ENCODE measurements at places on chromosomes 7 and 10.
A peak's percentile ranks its signal among the peaks of the same experiment; 100 is the strongest.

GRCh38 chr10:717458-717857 is 28.0 kb upstream of the DIP2C start:
- H3K27me3 ChIP-seq: no peaks in the 10 kb centered on the region
- H3K4me1 ChIP-seq: no peaks in the 10 kb centered on the region
- no peaks in the 10 kb centered on the region for H3K36me3 ChIP-seq
- H3K27ac ChIP-seq: no peak overlapping the region

- H3K27ac ChIP-seq: peak overlapping the region; percentile 52
- peaks cover 22% of the 10 kb centered on the region for H3K4me1 ChIP-seq
- peaks cover 61% of the 10 kb centered on the region for H3K36me3 ChIP-seq
- H3K27me3 ChIP-seq: no peaks in the 10 kb centered on the region
- DNase-seq: no peak
These were observed 10.0 kb downstream of the ARPC1B start for GRCh38 chr7:99384523-99384922.

- H3K4me3 ChIP-seq: no peak overlapping the region
- no peak for DNase-seq
- no peaks in the 10 kb centered on the region for H3K36me3 ChIP-seq
- no peaks in the 10 kb centered on the region for H3K4me1 ChIP-seq
- H3K27ac ChIP-seq: no peak overlapping the region
- H3K27me3 ChIP-seq: no peaks in the 10 kb centered on the region
These were observed 680.8 kb downstream of the LRMDA start for GRCh38 chr10:76111986-76112825.

DNA sequence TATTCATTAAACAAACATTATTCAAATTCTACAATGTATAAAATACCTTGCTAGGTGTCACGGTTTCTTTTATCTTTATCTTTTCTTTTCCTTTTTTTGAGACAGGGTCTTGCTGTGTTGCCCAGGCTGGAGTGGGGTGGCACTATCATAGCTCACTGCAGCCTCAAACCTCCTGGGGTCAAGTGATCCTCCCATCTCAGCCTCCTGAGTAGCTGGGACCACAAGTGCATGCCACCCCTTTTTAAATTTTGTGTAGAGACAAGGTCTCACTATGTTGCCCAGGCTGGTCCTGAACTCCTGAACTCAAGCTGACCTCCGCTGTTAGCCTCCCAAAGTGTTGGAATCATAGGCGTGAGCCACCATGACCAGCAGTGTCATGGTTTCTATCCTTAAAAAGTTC is 17.9 kb upstream of the BLOC1S2 start:
- H3K27ac ChIP-seq: no peak overlapping the region
- peaks cover 2% of the 10 kb centered on the region for H3K4me1 ChIP-seq
- no peaks in the 10 kb centered on the region for H3K36me3 ChIP-seq
- peaks cover 55% of the 10 kb centered on the region for H3K27me3 ChIP-seq
- H3K4me3 ChIP-seq: no peak overlapping the region

DNA sequence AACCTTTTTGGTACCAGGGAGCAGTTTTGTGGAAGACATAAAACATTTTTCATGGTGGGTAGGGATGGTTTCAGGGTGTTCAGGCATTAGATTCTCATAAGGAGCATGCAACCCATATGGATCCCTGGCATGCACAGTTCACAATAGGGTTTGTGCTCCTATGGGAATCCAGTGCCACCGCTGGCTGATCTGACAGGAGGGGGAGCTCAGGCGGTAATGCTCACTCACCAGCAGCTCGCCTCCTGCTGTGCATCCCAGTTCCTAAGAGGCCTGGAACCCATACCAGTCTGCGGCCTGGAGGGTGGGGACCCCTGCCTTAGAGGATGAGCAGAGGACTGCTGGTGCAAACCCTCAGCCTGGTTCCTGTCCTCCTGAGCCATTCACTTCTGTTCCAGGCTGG is 561.7 kb downstream of the SDK1 start:
- H3K4me1 ChIP-seq: no peaks in the 10 kb centered on the region
- H3K27ac ChIP-seq: no peak overlapping the region
- no peaks in the 10 kb centered on the region for H3K27me3 ChIP-seq
- H3K36me3 ChIP-seq: no peaks in the 10 kb centered on the region

DNA sequence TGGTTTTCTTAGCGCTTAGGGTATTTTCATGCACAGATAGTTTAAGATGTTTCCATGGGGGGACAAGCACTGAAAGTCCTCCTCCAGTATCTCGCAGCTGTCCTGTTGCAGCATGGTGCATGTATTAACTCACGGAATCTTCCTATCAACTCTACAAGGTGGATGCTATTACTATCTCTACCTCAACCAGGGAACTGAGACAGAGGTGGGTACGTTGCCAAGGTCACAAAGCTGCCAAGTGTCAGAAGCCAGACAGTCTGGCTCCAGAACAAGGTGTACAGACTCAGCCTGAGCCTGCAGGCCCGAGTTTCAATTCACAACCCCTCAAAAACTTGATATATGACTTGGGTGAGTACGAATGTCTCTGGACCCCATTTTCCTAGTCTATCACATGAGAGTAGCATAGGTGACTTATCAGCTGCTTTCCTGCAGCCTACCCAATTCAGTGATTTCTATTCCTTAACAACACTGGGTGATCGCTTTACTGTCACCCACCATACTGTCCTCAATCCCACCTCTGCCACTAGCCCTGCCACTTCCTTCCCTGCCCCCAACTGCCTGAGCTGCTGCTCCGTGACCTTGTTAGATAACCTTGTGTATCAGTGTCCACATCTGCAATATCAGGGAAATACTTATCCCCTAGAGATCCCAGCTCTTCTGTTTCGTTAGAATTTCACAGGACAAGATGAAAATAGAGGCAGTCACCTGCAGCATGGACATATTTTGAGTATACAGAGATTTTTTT is 92.1 kb downstream of the ABCC2 start:
- H3K4me1 ChIP-seq: peaks cover 22% of the 10 kb centered on the region
- DNase-seq: no peak

DNA sequence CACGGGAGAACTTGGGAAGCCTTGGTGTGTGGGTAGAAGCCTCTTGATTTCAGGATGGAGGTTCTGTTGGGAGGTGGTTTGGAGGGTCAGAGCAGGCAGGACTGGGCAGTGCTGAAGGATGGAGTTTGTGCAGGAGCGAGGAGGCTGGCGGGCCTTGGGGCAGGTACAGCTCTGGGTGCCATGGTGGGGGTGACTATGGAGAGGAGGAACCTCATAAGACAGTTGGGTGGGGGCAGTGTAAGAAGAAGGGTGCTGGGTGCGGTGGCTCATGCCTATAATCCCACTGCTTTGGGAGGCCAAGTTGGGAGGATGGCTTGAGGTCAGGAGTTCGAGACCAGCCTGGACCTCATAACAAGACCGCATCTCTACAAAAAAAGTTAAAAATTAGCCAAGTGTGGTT is 54.7 kb upstream of the GTF2IRD1 start:
- DNase-seq: no peak
- no peak overlapping the region for H3K27ac ChIP-seq
- H3K27me3 ChIP-seq: no peaks in the 10 kb centered on the region
- no peaks in the 10 kb centered on the region for H3K36me3 ChIP-seq
- peaks cover 2% of the 10 kb centered on the region for H3K4me1 ChIP-seq

DNA sequence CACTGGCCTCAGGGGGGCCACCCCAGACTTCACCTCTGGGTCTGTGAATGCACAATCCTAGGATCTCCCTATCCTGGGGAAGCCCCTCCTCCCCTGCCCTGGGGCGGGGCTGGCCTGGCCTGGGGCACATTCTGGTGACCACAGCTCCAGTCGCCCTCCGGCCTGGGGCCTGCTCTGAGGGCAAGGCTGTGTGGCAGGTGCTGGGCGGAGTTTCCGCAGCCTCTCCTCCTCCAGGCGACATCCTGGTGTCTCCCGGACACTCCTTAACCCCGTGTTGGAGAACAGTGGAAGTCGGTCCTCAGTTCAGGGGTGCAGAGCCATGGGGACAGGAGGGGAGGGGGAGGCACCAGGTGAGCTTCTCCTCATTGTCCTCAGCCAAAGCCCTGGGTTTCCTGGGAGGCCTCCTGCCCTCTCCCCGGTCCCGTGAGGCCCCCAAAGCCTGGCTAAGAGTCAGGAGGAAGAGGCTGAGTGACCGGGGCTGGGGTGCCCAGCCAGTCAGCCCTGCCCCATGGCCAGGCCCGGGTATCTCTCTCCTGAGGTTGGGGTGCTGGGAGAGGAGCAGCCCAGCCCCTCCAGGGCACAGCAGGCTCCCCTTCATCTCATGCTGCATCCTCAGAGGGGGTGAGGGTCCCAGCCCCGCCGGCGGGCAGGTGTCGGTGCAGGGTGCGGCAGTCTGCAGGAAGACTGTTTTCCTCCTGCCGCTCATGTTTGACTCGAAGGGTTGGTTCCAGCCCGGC is 22.6 kb downstream of the UNCX start:
- peaks cover 13% of the 10 kb centered on the region for H3K27me3 ChIP-seq
- no peak for DNase-seq
- no peak overlapping the region for H3K4me3 ChIP-seq
- H3K4me1 ChIP-seq: no peaks in the 10 kb centered on the region

DNA sequence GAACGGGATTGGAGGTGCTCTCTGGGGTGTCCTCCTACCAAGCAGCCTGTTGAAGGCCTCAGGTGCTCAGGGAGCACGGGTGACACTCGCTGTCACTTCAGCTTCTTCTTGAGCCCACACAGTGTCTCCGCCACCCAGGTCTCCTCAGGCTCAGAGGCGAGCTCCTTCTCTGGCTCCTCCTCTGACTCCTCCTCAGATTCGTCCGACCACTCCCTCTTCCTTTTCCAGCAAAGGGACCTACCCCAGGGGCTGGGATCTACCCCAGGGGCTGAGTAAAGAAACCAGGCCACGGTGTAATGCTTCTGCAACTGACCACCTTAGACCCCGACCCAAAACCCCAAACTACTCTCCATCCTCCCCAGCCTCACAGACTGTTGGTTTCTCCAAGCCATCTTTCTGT is 9.2 kb upstream of the RBAK start:
- no peaks in the 10 kb centered on the region for H3K27me3 ChIP-seq
- H3K27ac ChIP-seq: no peak overlapping the region
- DNase-seq: no peak
- no peak overlapping the region for H3K4me3 ChIP-seq

DNA sequence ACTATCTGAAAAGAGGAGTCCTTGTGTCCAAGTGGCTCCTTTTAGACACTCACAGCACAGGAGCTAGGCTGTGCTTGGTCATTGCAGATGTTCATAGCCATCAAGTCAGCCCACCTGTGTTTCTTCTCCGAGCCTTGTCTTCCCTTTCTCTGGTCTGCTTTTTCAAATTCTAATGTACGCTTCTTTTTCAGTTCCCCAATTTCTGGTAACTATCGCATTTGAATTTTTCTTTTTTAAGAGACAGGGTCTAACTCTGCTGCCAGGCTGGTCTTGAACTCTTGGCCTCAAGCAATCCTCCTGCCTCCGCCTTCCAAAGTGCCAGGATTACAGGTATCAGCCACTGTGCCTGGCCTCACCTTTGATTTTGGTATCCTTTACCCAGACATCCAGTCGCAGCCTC is 18.9 kb downstream of the APBB1IP start:
- H3K4me3 ChIP-seq: no peak overlapping the region
- H3K27me3 ChIP-seq: no peaks in the 10 kb centered on the region
- H3K4me1 ChIP-seq: peaks cover 34% of the 10 kb centered on the region
- H3K27ac ChIP-seq: no peak overlapping the region

DNA sequence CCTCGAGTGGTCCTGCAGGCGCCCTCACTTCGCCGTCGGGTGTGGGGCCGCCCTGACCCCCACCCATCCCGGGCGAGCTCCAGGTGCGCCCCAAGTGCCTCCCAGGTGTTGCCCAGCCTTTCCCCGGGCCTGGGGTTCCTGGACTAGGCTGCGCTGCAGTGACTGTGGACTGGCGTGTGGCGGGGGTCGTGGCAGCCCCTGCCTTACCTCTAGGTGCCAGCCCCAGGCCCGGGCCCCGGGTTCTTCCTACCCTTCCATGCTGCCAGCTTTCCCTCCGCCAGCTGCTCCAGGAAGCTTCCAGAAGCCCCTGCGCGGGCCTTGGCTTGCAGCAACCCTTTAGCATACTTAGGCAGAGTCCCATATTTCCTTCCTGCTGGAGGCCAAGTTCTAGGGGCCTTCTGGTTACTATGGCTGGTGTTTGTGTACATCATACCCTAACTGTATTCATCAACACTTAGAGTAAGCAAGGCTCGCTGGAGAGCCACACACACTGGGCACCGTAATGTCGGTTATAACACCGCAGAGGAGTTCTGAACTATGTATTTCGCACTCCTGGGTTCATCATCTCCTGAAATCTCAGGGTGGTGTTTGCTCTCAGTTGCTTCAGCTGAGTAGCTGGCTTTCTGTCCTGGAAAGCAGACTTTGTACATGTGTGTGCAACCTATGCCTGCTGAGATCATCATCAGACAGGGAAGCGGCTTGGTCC is 471 bp downstream of the MGMT start:
- H3K4me3 ChIP-seq: peak overlapping the region; percentile 83
- peak overlapping the region; percentile 72 for H3K27ac ChIP-seq
- DNase-seq: no peak
- H3K36me3 ChIP-seq: peaks cover 2% of the 10 kb centered on the region

GRCh38 chr7:133562621-133563020 is 309.7 kb downstream of the EXOC4 start:
- H3K36me3 ChIP-seq: peaks cover 16% of the 10 kb centered on the region
- H3K4me1 ChIP-seq: peaks cover 3% of the 10 kb centered on the region
- no peak overlapping the region for H3K4me3 ChIP-seq
- no peak overlapping the region for H3K27ac ChIP-seq
- no peak for DNase-seq
- H3K27me3 ChIP-seq: no peaks in the 10 kb centered on the region

GRCh38 chr10:107164992-107165391 is 486 bp upstream of the SORCS1 start:
- no peaks in the 10 kb centered on the region for H3K36me3 ChIP-seq
- no peak for DNase-seq
- H3K4me3 ChIP-seq: no peak overlapping the region
- H3K27ac ChIP-seq: no peak overlapping the region
- H3K27me3 ChIP-seq: peaks cover 21% of the 10 kb centered on the region
- no peaks in the 10 kb centered on the region for H3K4me1 ChIP-seq

DNA sequence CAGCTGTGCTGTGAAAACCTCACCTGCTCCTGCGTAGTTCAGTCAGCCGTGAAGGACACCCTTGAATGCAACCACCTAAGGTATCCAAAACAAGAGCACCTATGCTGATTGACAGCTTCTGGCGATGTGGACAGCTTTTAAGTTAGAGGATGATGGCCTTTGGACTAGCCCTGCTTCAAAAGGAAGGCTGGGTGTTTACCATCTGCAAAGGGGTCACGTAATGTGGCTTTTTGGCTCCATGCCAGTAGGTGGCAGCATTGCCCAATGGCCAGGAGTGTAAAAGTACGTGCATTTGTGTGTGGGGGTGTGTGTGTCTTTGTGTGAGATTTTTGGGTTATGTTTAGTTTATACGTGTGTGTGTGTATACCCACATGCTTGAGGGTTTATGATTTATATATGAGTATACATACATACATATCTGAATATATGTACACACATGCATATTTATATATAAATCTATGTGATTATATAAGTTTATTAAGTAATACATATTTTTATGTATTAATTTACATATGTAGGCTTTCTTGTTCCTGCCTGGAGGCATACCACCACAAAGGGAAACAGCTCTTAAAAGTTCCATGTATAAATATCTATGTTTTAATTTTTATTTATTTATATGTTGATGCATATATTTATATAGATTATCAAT is 236.3 kb upstream of the ANKRD30A start:
- DNase-seq: peak; percentile 29
- H3K4me3 ChIP-seq: no peak overlapping the region
- no peaks in the 10 kb centered on the region for H3K36me3 ChIP-seq
- no peak overlapping the region for H3K27ac ChIP-seq
- no peaks in the 10 kb centered on the region for H3K27me3 ChIP-seq
- H3K4me1 ChIP-seq: no peaks in the 10 kb centered on the region

Measured in T-helper 2 cell treated with Interferon-gamma antibody and Interleukin-4, amounts not matched to agents 5 μg/mL and 100 μg/mL, for 36 hours (primary cell).